ENCODE measurements at places on chromosomes 7 and 10.

- DNase-seq = no peak
These were observed 239.9 kb downstream of the ADRA2A start for GRCh38 chr10:111316722-111317212.

GRCh38 chr10:16843252-16843870 lies 26.1 kb upstream of the RSU1 start:
- DNase-seq = no peak

DNA sequence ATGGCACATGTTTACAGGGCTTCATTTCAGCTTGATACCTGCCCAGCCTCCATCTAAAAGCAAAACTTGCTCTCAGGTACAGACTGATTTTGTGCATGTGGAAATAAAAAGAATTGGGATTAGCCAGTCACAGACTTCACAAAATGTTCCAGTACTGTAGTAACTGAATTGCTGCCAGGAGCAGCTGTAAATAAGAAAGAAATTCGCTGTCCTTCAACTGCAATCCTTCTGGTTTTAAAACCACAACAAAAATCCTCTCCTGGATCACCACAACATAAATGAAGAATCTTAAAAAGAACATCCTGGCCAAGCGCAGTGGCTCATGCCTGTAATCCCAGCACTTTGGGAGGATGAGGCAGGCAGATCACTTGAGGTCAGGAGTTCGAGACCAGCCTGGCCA lies 3.9 kb upstream of the MIOS start:
- DNase-seq = no peak

DNA sequence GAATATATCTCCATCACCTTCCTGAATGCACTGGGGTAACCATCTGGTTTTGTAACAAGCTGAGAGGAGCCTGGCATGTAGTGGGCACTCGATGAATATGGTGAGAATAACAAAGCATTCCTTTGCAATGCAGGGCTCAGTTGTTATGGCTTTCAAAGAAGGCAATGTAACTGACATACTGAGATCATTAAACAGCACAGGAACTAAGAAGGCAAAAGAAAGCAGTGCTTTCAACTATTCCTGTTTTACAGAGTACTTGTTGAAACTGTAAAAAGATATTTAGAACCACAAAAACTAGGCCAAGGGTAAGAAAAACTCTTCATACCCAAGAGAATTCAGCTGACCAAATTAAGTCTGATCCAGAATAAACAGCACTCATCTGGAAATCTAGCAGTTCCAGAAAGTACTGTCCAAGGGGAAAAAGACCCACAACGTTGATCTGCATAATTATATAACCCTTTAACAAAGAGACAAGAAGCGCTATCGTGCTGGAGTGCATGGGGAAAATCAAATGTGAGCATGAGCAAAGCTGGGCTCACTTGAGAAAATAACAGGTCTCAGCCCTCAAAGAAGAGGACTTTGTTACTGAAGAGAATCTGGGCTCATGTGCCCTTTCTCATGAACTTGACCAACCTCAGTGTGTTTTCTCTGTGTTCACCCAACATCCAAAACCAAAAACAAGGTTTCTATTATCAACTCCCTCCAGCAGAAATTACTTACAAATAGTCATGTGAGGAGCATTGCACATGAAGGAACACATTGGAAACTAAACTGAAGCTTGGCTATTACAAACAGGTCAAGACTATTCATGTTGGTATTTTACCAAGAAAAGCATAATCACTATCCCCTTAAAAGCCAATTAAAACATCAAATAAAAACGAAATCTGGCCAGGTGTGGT lies 116.2 kb downstream of the AVL9 start:
- no peak for DNase-seq

GRCh38 chr10:96714031-96714590 lies 6.2 kb downstream of the PIK3AP1 start:
- no peak for DNase-seq

DNA sequence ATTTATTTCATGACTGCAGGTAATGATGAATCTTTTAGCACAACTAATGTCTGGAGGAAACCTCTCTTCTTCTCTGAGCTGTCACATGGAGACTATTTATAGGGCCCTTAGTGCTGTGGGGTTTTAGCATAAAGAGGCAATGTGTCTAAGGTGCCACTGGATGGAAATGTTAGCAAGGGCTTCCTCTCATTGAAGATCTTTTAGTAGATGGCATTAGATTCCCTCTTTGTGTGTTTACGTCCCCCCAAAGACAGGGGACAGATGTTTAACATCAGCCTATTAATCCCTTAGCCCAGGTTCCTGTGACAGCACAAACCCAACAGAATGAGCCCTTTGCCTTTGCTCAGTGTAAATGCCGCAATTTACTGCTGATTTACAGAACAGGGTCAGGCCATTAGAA lies 208.6 kb downstream of the SKAP2 start:
- no peak for DNase-seq

DNA sequence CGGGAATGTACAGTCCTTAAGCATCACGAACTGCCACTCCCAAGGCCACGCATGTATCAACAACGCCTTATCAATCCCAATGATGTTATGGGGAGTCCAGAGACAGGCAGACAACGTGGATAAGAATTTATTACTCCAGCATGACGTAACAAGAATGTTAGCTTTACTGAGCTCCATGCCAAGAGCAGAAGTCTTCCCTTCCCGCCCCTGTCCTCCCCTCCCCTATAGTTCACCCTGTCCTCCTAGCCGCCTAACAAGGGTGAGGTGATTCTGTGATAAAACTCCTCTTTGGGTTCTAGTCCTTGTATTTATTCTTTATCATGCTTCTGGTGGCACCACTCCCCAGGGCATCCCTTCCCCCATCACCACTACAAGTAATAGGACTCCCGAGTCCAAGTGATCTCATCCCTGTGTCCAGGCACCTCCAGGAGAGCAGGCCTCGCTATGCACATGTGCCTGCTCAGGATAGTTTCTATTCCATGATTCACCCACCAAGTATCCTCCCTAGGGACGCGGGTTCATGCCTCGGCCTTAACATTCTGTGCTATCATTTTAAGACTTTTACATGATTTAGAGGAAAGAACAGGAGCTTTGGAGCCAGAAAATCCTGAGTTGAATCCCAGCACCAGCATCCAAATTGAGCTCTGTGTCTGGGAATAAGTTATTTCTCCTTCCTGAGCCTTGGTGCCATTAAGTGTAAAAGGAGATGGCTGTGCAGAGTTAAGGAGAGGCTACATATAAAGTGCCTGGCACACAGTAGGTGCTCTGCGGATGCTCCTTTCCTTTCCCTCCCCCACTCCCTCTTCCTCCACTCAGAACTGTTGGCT lies 15.4 kb downstream of the GSDME start:
- no peak for DNase-seq

DNA sequence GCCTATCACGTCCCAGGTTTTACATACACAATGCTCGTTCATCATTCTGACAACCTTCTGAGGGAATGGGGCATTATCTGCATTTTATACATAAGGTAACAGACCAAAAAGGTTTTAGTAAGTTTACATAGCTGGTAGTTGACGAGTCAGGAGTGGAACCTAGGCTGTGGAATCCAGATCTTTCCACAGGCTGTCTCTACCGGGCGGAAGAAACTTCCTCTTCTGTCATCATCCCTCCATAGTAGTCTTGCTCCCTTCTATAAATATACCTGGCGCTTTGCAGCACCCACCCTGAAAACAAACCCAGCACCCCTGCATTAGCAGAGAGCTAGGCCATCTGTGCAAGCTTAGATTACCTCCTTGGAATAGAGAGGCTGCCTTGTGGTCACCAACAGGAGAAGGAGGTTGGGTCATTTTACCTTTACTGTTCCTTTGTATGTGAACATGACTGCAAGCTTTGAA lies 1.3 kb downstream of the TSPAN13 start:
- no peak for DNase-seq

DNA sequence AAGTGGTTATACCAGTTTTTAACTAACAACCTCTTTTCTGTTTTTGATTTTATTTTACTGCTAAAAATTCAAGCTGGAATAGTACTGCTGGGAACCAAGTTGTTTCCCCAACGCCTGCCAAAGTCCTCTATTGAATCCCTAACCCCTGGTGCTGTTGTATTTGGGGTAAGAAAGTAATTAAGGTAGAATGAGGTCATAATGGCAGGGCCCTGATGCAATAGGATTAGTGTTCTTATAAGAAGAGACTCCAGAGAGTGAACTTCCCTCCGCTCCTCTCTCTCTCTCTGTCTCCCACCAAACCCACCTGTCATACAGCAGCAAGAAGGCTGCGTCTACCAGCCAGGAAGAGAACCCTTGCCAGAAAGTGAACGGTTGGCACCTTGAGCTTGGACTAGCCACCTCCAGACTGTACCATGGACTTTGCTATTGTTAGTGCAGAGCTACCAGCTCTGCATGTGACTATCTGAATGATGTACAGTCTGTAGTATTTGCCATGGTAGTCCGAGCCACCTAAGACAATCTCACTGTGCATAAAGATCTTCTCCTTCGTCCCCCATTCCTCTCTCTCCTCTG lies 86.5 kb upstream of the KLF6 start:
- DNase-seq = no peak

- DNase-seq = no peak
These were observed 25.0 kb downstream of the SLC25A28 start for GRCh38 chr10:99595236-99595635.

DNA sequence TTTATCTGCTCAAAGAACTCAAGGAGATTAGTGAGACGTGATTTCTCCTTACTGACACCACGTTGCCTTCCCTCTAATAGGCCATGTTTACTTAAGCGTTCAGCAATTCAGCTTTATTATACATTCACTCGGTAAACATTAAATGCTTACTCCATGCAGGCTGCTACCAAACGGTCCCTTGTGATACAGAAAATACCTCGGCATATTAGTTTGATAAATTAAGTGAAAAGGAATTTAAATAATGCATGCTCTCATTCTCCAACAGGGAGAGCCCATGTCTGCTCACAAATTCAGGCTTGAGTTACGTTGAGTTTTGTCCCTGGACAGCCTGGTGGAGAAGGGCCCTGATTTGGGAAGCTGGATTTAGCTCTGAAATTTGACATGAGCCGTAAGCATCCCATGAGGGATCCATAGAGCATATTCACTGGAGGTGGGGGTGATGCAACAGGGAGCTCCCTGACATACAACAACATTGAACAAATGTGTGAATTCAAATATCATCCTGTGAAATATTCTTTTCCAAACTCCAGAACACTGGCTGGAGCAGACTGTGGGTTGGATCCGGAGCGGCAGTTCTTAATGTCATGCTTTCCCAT lies 86.3 kb downstream of the TBXAS1 start:
- DNase-seq = no peak

Measured in stimulated activated CD8-positive, alpha-beta memory T cell treated with anti-CD3 and anti-CD28 coated beads, Interleukin-2, amount 100 ng/mL, for 1 hour (primary cell).